NCI-H1105 treated with DMSO at 0.1 percent for 48 hours (cell line): ENCODE measurements at places on chromosomes 1 and 21.

DNA sequence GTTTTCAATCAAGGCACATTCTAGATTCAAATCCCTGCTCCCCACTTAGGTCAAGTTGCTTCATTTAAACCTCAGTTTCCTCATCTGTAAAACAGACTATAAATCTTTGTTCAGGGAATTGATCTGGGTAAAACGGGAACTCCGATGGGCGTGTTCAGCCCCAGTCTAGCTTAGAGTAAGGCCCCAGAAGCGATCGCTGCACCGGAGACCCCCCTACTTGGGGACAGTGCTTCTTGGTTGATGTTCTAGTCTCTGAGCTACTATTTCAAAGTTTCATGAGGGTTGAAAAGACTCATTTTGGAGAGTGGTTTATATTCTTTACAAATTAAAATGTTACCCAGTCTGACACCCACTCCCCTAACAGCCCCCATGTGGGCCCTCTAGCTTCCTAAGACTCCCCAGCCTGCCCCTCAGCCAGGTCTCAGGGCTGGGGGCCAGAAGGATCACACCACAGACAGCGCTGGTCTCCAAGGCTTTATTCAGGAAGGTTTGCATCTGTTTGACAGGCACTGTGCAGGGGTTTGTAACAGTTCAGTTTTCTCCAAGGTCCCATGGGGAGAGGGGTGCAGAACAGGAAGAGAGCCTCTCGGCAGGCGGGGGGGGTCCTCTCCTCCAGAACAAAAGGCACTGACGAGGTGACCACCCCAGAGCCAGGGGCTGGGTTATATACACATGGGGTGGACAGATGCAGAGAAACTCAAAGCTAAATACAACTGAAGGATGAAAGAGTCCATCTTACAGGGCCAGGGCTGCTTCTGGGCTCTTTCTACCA, 82.9 kb downstream of the STUM start:
- no peak for DNase-seq

DNA sequence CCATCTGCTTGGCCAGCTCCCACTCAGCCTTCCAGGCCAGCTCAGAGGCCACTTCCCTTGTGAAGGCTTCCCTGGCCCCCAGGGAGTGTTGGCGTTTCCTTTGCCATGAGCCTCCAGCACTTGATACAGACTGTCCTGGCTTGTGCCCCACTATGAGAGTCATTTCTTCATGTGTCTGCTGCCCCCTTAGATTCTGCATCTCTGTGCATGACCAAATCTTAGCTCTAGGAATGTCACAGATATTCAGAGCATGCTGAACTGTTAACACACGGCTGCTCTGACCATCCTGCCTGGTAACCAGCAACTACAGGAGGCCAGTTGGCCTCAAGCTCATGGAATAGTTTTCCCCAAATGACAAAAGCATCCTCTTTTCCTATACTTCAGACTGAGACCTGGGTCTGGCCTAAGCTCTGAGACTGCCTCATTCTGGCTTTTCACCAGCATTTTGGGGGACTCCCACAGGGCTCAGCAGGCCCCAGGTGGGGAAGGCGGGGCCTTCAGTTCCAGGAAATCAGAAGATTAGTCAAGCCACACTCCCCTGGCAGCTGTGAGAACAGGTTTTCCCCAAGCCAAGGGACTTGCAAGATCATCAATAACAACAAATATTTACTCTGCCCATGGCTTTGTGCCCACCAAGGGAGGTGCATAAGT, 182.6 kb upstream of the EDN2 start:
- no peak for DNase-seq

DNA sequence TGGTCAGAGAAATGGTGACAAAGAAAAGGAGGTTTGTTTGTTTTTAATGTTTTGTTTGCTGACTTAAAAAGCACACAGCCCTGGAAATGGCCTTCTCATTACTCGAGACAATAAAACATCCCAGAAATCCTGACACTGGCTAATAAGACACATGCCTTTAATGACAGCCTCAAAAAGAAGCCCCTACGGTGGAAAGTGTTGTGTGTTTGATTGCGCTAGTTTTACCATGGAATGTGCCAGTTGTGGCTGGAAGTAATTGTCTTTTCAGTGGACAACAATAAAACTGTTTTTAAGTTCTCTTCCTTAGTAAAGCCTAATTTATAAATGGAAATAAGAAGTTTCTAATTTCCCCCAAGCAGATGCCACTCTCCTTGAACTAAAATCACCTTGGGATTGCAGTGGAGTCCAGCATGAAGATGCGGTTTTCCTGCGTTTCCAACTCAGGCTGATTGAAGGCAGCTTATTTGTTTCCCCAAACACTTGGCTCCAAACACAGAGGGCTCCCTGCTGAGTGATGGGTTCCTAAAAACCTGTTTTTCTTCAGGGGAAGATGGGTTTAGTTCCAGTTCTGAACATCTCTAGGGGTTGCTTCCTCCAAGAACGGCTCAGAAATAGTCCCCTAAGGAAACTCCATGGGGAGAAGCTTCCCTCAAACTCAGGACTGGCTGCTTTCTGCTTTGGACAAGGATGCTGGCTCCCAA, 54.3 kb downstream of the CD247 start:
- no peak for DNase-seq

GRCh38 chr1:79255421-79255820, 248.9 kb upstream of the ADGRL4 start:
- DNase-seq = no peak

- peak; percentile 39 for DNase-seq
These were observed 25.2 kb upstream of the SSX2IP start for GRCh38 chr1:84715342-84716019.

- DNase-seq = no peak
These were observed 22.2 kb upstream of the SLC5A9 start for GRCh38 chr1:48200166-48200900.

GRCh38 chr21:31580866-31581276, 78.6 kb upstream of the SOD1 start:
- peak; percentile 74 for DNase-seq

- DNase-seq = no peak
These were observed 32.6 kb downstream of the NIBAN1 start for GRCh38 chr1:184941735-184942134.

DNA sequence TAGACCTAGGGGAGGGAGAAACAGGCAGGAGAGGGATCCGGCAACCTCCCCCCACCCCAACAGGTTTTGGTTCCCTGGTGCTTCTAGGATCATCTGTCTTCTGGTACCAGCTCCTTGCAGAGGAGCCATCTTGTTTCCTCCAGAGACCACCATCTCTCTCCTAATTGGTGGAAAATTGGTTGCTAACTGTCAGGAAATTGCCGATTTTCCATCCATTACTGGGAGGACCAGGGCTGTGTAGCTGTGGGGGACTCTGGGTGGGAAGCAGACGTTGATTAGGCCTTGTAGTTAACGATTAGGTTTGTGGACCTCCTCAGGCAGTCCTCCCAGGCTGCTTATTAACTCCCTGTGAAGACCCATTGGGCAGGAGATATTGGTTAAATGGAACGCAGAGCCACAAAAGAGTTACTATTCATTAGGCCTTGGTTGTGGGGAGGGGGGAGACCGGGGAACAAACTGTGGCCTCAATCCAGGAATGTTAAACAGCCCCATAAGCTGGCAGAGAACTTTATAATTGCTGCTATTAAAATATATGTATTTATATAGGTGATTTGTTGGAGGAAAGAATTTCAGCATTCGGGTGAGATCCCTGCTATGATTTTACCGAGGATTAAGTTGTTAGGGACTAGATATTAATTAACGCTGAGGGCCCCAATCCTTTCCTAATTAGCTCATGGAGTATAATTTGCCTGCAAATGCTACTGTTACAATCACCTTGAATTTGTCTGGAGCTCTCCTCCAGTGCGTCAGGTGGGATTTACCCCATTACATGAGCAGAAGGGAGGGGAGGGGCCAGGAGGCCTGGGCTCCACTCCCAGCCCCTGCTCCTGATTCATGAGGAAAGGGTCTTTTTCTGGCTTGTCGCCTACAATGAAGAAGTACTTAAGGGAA, 61.2 kb upstream of the TRABD2B start:
- no peak for DNase-seq

DNA sequence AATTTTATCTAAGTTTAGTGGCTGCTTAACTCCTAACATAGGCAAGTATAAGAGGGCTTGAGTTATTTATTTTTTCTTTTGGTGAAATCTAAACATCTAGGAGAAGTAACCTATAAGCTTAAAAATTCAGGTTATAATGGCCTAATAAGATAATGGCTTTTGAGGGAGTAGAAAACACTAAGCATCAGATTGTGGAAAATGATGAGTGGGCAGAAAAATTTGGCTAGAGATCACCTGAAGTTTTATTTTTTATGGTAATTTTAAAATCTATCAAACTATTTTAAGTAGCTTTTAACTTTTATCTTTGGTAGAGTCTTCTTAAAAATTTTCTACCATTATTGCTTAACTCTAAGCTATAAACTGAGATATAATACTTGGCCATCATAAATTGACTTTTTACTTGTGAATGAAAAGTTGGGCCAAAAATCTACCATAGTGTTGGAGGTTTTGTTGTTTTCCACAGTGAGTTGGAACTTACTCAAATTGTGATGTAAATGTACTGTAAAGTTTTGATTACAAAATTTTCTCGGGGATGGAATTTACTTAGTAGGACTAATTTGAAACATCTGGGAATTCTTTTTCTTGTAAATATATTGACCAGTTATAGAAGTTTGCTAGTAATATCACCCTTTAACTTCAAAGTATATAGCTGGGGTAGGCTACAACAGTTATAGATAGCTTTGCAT, 63.9 kb downstream of the USP25 start:
- no peak for DNase-seq

- no peak for DNase-seq
These were observed 23.2 kb downstream of the F5 start for GRCh38 chr1:169563019-169563615.

DNA sequence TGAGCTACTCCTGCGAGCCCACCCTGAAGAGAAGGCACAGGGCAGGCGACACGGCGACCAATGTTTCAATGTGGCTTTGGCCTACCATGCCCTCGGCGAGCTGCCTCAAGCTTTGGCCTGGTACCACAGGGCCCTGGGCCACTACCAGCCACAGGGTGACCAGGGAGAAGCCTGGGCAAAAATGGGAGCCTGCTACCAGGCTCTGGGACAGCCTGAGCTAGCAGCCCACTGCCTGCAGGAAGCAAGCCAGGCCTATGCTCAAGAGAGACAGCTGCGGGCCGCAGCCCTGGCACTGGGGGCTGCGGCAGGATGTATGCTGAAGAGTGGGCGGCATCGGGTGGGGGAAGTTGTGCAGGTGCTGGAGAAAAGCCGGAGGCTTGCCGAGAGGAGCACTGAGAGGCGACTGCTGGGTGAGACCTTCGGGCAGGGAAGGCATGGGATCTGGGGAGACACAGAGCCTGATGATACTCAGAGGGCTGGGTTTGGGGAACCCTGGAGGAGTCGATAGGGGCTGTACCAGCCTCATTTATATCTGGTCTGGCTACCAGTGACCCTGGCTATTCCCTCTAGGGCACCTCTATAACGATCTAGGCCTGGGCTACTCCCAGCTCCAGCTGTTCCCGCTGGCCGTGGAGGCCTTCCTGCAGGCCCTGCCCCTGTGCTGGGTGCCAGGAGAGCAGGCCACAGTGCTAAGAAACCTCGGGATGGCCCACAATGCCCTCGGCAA, 2.3 kb downstream of the TTC24 start:
- DNase-seq = no peak

- DNase-seq = peak; percentile 51
These were observed 106.7 kb downstream of the HIVEP3 start for GRCh38 chr1:41812051-41812450.

DNA sequence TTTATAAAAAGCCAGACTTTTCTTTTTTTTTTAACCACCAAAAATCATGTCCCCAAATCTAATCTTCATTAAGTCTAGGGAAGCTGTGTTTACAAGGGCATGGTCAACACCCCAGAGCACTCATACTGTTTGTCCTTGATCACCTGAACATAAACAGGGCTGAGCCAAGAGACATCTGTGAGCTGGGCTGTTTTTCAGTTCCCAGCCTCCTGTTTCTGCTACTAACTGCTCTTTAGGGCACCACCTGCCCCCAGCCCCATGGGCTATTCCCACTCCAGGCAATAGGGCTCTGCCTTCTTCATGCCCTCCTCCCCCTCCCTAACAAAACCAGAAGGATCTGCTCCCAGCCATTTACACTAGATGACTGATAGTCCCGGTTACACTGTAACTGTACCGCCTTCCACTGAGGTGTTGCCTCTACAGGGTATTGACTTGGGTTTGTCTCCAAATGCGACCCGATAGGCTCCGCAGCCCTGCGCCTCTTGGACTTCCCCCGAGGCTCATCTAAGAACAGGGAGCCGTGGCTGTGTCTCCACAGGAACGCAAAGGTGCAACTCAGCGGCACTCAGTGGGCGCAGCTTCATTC, 11.7 kb upstream of the SLC26A9 start:
- no peak for DNase-seq

- peak; percentile 71 for DNase-seq
These were observed 437 bp upstream of the HSPG2 start for GRCh38 chr1:21937372-21938121.

DNA sequence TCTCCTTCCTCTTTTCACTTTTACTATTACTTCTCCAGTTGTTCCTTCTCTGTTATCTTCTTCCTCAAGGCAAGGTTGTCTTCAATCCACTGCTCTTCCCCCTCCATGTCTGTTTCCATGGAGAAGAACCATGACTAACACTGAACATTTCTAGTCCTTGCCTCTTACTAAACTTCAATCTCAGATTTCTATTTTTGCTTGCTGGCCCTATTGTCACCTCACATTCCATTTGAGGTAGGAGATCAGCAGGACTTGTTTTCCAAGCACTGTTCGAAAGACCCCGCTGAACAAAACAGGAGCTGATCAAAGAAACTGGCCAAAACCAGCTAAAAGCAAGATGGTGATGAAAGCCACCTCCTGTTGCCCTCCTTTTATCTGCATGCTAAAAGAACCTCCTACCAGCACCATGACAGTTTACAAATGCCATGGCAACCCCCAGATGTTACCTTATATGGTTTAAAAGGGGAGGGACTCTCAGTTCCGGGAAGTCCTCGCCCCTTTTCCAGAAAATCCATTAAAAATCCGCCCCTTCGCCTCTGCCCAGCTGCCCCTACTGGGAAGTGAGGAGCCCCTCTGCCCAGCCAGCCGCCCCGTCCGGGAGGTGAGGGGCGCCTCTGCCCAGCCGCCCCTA, 22.6 kb downstream of the GON4L start:
- no peak for DNase-seq

DNA sequence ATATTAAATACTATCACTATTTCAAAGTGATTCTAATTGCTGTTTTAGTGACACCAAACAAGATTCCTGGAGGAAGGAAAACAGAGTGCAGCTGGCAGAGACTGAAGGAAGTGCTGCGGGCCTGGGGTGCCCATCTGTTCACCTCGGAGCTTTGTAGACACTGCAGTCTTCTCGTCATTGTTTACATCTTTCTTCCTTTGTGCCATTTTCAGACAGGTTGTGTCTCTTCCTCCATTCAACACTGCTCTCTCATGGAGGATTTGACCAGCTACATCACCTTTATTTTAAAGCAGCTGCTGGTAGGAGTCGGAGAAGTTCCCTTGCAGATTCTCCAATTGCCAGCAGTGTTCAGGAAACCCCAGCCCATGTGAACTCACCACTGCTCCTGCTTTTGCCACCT, 37.3 kb downstream of the ABCA4 start:
- DNase-seq = no peak
